ENCODE measurements at places on chromosomes 6 and 20. TPM values are rescaled to one million over a fixed set of nuclear protein-coding genes. Genes with fewer than 3 reads are reported as not detected.

- H3K27me3 ChIP-seq, result peaks cover 3% of the 10 kb centered on the region
- no peak overlapping the region for H3K27ac ChIP-seq
- no peaks in the 10 kb centered on the region for H3K36me3 ChIP-seq
- peaks cover 5% of the 10 kb centered on the region for H3K4me1 ChIP-seq
- no peak for DNase-seq
Observed at GRCh38 chr6:149831308-149831820, 32.8 kb downstream of the LRP11 start.

The GJA10 gene
- total RNA-seq, result not detected

GRCh38 chr6:13355043-13355945, 27.0 kb upstream of the TBC1D7 start:
- H3K27ac ChIP-seq, result peak overlapping the region; percentile 81
- H3K4me3 ChIP-seq, result peak overlapping the region; percentile 72
- no peaks in the 10 kb centered on the region for H3K27me3 ChIP-seq
- no peaks in the 10 kb centered on the region for H3K36me3 ChIP-seq
- peaks cover 43% of the 10 kb centered on the region for H3K4me1 ChIP-seq
- DNase-seq, result no peak

GRCh38 chr6:43277306-43277642, 20.8 kb upstream of the SLC22A7 start:
- peaks cover 12% of the 10 kb centered on the region for H3K4me1 ChIP-seq
- H3K27me3 ChIP-seq, result peaks cover 20% of the 10 kb centered on the region
- H3K36me3 ChIP-seq, result no peaks in the 10 kb centered on the region
- no peak for DNase-seq
- H3K27ac ChIP-seq, result no peak overlapping the region

Measured in natural killer cell treated with Interleukin-12 subunit alpha and Interleukin-12 subunit beta and Interleukin-15 and Interleukin-18, amount 100 ng/mL, for 72 hours (primary cell).